Stimulated activated CD8-positive, alpha-beta memory T cell treated with anti-CD3 and anti-CD28 coated beads, Interleukin-4, amount 100 ng/mL, for 1 hour (primary cell): ENCODE measurements at places on chromosomes 2 and 18.

DNA sequence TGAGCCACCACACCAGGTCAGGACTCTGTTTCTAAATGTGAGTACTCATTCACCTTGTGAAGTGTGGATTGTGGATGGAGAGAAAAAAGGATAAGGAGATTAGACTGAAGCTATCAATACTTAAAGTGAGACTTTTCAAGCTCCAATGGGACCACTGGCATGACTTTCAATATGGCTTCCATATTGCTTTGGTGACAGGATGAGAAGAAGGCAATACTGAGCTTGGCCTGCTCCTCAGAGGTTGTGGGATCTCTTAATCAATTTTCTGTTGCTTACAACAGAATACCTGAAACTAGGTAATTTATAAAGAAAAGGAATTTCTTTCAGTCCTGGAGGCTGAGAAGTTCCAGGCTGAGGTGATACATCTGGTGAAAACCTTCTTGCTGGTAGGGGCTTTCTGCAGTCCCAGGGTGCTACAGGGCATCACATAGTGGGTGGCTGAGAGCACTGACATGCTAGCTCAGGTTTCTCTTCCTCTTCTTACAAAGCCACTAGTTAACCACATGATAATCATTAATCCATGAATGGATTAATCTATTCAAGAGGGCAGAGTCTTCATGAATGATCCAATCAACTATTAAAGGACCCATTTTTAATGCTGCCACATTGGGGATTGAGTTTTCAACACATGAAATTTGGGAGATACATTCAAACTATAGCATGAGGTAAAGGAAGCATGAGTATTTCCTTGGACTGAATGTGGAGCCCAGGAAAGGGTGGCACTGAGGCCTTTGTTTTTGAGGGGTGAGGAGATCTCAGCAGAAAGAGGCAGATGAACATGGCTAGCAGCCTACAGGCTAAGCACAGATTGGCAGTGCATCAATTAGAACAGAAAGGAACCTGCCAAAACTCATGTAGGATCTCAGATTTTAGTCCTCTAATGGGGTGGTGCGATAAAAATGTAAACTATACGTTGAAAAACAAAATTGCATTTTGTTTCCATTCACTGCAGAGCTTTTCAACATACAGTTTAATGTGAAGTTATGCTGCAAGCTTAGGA is 274.5 kb downstream of the PIK3C3 start:
- no peak for DNase-seq

DNA sequence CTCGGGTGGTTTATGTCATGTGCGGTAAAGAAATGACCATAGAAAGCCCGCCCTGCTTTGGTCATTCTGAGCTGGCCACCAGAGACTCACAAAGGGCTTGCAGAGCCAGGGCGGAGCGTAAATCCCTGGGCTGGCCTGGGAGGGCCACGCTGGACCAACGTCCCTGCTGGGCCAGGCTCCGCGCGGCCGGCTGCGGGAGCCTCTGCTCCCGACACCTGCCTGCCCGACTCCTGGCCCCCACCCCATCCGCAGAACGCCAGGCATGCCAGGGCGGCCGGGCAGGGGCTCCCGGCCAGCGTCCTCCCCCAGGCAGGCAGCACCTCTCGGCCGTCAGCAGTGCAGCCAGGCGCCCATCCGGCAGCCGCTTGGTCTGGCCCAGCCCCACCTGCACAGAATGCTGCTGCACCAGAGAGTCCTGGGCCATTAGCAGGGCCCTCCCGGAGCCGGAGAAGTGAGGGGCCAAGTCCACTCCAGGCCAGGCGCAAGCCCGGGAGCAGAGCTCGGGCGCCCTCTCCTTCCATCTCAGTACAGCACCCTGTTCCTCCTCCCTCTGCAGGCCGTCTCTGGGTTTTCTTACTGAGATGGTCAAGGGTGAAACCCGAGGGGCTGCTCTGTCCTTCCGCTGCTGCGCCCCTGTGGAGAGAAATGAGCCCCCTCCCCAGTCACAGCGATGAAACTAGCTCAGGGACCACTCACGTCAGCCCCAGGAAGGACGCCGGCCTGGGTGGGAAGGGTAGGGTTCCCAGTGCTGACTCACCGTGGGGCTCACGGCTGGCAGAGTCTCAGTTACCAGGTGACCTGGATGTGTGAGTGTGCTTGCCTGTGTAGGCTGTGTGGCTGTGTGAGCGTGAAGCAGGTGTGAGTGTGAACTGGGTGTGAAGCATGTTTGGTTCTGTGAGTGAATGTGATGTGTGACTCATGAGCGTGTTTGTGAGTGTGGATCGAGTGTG is 83.3 kb downstream of the PTGR3 start:
- no peak for DNase-seq

DNA sequence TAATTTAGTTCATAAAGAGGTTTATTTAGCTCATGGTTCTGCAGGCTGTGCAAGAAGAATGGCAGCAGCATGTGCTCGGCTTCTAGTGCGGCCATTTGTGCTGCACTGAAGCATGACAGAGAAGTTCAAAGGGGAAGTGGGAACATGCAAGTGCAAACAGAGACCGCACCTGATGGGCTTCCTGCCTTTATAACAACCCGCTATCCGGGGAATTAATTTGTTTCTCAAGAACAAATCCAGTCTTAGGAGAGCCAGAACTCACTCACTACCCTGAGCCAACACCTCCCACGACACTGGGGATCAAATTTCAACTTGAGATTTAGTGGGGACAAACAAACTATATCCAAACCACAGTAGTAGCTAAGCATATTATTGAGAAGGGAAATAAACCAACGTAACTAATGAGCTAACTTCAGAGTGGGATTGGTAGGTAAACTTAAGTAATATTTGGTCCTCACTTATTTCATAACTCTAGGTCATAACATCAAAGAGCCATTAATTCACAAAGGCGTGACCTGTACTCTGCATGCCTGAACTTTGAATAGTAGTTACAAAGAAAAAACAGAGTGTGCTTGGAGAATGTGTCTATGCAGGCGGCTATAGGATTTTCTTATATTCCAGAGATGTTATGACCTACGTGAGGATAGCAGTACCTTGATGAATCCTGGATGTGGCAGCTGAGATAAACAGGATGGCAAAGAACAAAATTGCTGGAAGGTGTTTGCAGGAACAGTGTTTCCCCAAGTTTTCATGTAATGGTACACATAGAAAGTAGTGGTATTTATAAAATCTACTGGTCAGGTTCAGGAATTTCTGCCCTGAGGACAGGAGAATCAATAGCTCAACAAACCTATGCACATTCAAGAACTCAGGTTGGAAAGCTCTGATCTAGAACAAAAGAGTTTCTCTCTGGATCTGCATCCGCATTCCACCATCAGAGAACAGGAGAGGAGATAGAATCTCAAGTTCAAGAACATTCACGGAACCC is 845.9 kb upstream of the ID2 start:
- DNase-seq, result no peak

DNA sequence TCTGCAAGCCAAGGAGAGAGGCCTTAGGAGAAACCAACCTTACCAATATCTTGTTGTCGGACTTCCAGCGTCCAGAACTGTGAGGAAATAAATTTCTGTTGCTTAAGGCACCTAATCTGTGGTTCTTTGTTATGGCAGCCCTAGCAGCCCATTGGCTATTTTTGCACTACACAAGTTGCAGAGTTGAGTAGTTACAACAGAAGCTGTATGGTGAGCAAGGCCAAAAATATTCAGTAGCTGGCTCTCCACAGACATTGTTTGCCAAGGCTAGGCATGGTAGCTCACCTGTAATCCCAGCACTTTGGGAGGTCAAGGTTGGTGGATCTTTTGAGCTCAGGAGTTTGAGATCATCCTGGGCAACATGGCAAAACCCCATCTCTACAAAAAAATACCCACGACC is 27.1 kb upstream of the SCYGR1 start:
- DNase-seq, result no peak

DNA sequence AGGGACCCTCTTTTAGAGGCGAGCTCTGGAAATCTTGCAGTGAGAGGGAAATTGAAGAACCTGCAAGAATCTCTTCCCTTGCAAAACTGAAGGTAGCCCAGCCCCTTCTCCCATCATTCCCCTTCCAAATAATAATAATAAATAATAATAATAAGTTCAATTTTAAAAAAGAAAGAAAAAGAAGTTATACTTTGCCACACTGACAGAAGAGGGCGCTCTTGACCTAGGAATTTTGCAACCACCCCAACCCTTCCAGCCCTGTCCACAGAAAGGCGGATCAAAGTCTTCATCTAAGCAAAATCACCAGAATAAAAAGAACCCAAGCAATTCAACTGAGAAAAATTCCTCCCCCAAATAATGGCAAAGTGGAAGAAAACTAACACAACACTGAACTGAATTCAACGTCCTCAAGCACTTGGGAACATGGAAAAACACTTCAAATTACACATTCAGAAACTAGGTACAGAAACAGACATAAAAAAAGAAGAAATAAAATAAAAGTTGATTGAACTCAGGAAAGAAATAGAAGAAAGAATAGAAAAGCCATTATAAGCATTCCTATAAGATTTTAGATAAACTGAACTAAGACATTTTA is 98.9 kb upstream of the GLS start:
- DNase-seq, result no peak

DNA sequence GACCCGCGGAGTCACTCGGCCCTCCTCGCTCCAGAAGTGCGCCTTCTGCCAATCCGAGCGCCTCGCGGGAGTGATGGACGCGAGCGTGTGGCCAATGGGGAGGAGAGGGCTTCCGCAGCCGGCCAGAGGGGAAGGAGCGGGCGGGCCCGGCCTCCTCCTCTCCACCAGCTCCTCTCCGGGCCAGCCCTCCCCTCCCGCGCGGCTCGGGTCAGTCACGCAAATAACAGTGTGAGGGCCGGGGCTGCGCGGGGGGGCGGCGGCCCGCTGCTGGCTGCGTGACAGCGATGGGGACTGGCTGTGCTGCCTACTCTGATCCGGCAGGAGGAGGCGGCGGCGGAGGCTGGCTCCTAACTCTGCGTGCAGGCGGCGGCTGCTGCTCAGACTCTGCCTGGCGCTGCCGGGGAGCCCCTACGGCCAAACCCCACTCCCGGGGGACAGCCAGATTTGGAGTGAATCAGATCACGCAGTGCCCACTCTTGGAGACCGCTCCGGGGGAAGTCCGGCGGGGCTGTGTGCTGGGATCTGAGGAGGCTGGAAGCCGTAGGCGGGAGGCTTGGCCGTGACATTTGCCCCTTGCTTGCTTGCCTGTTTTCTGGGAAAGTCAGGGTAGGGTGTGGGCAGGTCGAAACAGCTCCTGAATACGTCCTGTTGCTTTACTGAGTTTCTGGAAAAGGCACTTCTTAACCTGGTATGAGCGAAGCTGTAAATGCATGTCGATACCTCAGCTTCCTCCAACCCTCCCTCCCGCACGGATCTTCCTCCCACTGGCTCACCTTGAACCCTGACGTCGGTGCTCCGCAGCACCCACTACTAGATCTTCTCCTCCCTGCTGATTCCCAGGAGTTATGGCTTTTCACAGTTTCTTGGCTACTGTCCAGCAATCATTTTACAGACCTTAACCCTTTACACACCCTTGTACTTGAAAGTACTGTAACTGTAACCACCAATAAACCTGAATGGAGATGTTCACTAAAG is 97.9 kb upstream of the SERTAD2 start:
- DNase-seq, result no peak

DNA sequence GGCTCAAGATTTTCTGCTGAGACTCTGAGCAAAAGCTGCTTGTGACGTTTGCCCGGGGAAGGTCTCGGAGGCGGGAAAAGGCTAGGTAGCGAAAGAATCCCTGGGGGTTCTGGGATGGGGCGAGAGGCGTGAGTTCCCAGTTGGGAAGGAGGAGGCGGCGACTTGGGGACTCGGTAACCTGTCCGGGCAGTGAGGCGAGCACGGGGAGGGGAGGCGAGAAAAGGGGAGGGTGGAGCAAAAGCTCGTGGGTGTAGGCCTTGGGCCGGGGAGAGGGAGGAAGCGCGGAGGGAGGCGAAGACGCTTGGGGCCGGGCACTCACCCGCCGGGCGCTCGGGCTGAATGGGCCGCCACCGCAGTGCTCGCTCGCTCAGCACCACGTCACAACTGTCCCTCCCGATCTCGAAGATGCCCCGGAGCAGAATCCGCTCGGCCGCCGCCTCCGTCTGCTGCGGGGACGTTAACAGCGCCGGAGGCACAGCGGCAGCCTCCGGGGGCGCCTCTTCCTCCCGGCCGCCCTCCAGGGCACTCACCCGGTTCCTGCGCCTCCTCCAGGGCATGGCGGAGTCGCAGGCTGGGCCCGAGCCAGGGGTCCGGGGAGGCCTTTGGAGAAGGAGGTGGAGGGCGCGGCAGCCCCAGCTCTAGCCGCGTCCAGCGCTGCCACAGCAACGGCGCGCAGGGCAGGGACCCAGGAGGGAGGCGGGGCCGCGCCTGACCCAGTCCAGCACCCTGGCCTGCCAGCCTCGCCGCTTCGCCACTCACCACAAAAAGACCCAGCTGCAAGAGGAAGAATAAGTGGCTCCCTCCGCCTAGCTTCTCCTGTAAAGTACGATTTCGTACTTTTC is at the start of gene CERKL:
CERKL (minus strand) TSS at position 656 of the 842 bp plus-strand sequence; CDS start at position 557, 99 bp downstream.
- no peak for DNase-seq

- no peak for DNase-seq
These were observed 105.1 kb downstream of the DYSF start for GRCh38 chr2:71558300-71559051.

GRCh38 chr18:43587538-43588153 is 310.4 kb upstream of the SYT4 start:
- no peak for DNase-seq

- DNase-seq, result no peak
These were observed 78.4 kb downstream of the CCDC93 start for GRCh38 chr2:117935456-117935855.

DNA sequence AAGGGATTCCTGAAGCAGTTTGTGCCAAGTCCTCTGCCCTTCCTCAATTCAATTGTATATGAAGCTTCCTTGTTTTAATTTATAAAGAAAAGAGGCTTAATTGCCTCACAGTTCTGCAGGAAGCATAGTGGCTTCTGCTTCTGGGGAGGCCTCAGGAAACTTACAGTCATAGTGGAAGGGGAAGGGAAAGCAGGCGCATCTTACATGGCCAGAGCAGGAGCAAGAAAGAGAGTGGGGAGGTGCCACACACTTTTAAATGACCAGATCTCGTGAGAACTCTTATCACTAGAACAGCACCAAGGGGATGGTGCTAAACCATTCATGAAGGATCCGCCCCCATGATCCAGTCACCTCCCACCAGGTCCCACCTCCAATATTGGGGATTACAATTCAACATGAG is 114.2 kb downstream of the SGPP2 start:
- no peak for DNase-seq

GRCh38 chr18:60163622-60164021 is 209.0 kb downstream of the MC4R start:
- no peak for DNase-seq

- no peak for DNase-seq
These were observed 232.1 kb upstream of the NT5C1B start for GRCh38 chr2:18821431-18821830.
